Adipocyte (in vitro differentiated cells): ENCODE measurements at places on chromosomes 3 and 15.
A peak's percentile ranks its signal among the peaks of the same experiment; 100 is the strongest.

DNA sequence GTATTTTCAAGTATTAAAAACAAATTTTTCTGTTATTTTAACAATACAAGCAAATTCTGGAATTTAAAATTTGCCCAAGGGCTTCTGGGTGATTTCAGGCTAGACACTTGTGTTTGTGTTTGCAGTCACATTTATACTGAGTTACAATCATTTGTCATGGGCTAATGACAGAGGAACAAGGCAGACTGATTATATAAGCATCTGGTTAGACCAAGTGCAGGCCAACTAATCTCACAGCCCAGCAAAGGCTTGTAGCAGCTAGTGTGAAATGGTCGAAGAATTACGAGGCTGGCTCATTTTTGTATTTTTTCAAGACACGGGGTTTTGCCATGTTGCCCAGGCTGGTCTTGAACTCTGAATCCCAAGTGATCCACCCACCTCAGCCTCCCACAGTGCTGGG lies 52.1 kb downstream of the CMTM8 start:
- no peak for DNase-seq

DNA sequence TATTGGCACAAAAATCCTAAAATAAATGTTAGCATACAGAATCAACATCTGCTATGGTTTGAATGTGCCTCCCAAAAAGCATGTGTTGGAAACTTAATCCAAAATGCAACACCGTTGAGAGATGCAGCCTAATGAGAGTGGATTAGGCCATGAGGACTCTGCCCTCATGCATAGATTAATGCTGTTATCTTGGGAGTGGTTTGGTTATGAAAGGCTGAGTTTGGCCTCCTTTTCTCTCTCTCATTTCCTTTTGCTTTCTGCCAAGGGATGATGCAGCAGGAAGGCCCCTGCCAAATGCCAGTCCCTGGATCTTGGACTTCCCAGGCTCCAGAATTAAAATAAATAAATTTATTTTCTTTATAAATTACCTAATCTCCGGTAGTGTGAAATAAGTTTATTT lies 49.4 kb downstream of the SYNM start:
- DNase-seq: no peak

GRCh38 chr3:193599393-193599792 lies 6.4 kb downstream of the OPA1 start:
- DNase-seq: no peak

DNA sequence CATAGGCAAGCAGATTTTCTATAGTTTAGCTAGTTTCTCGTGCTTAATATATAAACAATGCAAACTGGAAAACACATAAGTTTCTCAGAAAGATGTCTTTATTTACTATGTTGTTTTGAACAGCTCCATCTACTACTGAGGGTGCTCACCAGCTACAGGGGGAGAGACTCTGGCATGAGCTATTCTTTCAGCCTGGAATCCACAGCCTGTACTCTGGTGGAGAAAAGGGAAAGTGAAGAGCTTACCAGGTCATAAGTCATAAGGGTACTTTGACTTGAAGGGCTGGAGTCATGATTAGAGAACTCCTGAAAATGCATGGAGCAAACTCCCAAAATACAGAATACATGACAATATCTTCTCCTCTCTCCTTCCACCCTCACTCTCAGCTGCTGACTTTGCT lies 4.4 kb upstream of the AVEN start:
- DNase-seq: no peak

GRCh38 chr3:147215660-147216059 lies 190.7 kb downstream of the ZIC4 start:
- DNase-seq: no peak

DNA sequence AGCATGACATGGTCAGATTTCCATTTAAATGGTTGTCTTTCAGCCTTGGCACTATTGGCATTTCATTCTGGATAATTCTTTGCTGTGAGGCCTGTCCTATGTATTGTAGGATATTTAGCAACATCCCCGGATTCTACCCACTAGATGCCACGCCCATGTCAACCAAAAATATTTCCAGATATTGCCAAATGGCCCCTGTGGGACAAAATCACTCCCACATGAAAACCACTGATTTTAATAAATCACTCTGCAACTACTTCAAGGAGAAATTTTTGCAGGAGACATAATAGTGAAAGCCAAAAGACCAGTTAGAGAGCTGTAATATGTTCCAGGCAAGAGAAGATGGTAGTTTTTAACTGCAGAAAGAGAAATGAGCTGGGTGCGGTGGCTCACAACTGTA lies 55.9 kb upstream of the RARB start:
- peak; percentile 61 for DNase-seq

GRCh38 chr3:27630885-27631284 lies 91.2 kb downstream of the EOMES start:
- peak; percentile 46 for DNase-seq

DNA sequence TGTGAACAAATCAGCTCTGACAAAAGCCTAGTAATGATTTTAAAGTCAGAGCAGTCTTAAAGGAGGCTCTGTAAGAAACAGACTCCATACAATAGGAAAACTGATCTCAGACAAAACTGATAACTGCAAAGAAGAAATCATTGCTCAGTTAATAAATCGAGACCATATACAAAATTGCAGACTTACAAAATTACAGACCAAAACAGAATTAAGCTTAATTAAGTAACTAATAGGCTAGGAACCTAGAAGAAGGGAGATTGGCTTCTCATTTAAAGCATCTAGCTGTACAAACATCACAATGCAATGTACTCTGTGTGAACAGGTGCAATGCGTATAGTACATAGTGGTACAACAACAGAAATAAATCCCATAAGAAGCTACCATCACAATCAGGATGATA lies 46.3 kb downstream of the ZBTB20 start:
- no peak for DNase-seq

DNA sequence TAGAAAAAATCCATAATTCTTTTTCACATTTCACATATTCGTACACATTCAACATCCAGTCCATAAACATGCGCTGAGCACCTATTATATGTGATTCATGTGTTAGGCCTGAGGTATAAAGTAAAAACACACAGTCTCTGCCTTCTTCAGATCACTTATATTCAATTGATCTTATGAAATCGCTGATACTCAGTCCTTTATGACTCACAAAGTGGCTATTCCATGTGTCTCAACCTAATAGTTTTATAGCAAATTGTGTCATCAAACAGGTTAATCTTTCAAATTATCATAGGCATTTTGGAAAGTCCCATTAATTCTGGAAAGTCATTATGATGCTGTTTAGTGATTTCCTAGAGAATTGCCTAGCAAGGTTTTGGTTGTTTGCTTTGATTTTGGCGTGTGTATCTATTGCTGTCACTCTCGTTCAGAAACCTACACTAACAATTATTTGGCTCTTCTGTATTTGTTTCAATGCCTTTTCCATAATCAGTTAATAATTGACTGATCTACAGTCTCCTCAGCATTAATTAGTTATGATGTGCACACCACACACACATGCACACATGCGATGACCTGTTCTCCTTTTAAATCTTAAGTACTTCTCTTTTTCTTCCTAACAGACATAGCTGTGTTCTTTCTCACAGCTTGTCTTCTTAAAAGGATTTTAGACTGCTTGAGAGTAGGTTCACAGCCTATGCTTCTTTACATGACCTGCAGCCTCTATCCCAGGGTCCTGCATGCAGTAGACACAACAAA lies 353.1 kb downstream of the MECOM start:
- DNase-seq: no peak

GRCh38 chr15:100999369-100999768 lies 80.2 kb downstream of the LRRK1 start:
- DNase-seq: peak; percentile 29

- DNase-seq: no peak
These were observed 3.3 kb upstream of the RBSN start for GRCh38 chr3:15102256-15102655.

DNA sequence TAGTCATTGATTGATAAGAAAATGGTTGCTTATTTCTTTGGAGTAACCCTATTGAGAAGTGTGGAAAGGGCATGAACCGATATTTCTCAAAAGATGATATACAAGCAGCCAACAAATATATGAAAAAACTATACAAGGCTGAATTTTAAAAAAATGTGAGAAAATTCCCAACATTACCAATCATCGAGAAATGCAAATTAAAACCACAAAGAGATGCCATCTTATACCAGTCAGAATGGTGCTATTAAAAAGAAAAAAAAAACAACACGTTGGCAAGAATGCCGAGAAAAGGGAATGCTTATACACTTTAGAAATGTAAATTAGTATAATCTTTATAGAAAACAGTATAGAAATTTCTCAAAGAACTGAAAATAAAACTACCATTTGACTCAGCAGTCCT lies 77.7 kb upstream of the ROBO1 start:
- DNase-seq: no peak
